Thyroid gland (tissue), 4 donors: ENCODE measurements at places on chromosomes 5 and 9. TPM values are rescaled to one million over a fixed set of nuclear protein-coding genes. Genes with fewer than 3 reads are reported as not detected.

- no peak for DNase-seq
- no peak overlapping the region for H3K4me3 ChIP-seq
Observed at GRCh38 chr9:78325343-78325742, 28.4 kb downstream of the PSAT1 start.

Gene CAMK4
- 2.5 TPM for total RNA-seq

GRCh38 chr5:126360467-126360866, 62.7 kb upstream of the GRAMD2B start:
- no peaks in the 10 kb centered on the region for H3K36me3 ChIP-seq
- DNase-seq = no peak
- no peaks in the 10 kb centered on the region for H3K4me1 ChIP-seq
- H3K27me3 ChIP-seq = no peaks in the 10 kb centered on the region
- no peak overlapping the region for H3K4me3 ChIP-seq
- H3K27ac ChIP-seq = no peak overlapping the region

GRCh38 chr9:76462126-76462525, 3.1 kb downstream of the GCNT1 start:
- peaks cover 13% of the 10 kb centered on the region for H3K4me1 ChIP-seq
- no peak overlapping the region for H3K27ac ChIP-seq
- DNase-seq = no peak

Gene PRSS3
- not detected for total RNA-seq

GRCh38 chr5:73280821-73281746, 108.1 kb downstream of the TMEM174 start:
- peak; percentile 62 for DNase-seq
- H3K4me1 ChIP-seq = peaks cover 38% of the 10 kb centered on the region
- no peaks in the 10 kb centered on the region for H3K36me3 ChIP-seq
- H3K4me3 ChIP-seq = no peak overlapping the region
- H3K27me3 ChIP-seq = no peaks in the 10 kb centered on the region

Gene ZFP37
- total RNA-seq = 4.6 TPM

- no peaks in the 10 kb centered on the region for H3K4me1 ChIP-seq
- no peak for DNase-seq
- no peak overlapping the region for H3K4me3 ChIP-seq
- no peaks in the 10 kb centered on the region for H3K36me3 ChIP-seq
- H3K27ac ChIP-seq = no peak overlapping the region
- H3K27me3 ChIP-seq = no peaks in the 10 kb centered on the region
Observed at GRCh38 chr5:67577424-67577823, 380.8 kb upstream of the CD180 start.

- no peaks in the 10 kb centered on the region for H3K36me3 ChIP-seq
- H3K27ac ChIP-seq = peak overlapping the region; percentile 85
- peak; percentile 98 for DNase-seq
- H3K4me1 ChIP-seq = peaks cover 19% of the 10 kb centered on the region
Observed at GRCh38 chr5:160434022-160434531, 12.4 kb downstream of the PTTG1 start.

DNA sequence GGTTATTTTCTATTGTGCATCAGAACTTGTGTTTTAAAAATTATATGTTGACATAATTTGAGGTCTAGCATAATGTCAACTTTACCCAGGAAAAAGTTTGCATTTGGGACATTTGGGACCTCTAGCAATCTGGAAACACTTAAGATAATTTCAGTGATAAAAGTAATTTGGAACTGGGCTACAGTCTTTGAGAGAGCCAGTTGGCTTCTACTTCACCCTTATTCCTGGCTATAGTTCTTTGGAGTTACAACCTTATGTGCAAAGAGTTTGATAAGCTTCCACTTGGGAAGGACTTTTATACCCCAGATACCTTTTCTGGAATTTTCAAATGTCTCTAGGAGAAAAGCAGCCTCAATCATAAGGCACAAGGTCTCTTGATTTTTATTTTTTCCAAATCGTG, 139.3 kb downstream of the ARRDC3 start:
- no peaks in the 10 kb centered on the region for H3K4me1 ChIP-seq
- no peaks in the 10 kb centered on the region for H3K36me3 ChIP-seq
- no peak overlapping the region for H3K27ac ChIP-seq
- H3K27me3 ChIP-seq = no peaks in the 10 kb centered on the region

Gene IFNB1
- not detected for total RNA-seq

Gene EIF4E1B
- total RNA-seq = not detected

DNA sequence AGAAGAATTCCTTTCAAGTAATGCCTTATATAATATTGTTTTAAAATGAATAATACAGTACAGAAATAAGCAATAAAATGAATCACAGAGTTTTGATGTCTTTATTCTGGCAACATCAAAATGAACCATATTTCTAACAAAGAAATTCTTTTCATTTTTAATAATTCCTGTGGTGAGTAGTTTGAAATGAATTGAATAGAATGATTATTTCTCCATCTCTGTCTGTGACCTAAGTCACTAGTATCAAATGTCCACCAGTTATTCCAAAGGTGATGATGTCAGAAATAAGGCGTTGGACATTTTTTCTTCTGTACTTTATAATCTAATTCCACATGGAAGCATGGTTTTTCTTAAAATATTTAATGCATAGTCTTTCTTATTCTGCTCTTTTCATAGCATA, 106.2 kb downstream of the ADAMTSL1 start:
- no peak overlapping the region for H3K4me3 ChIP-seq
- H3K4me1 ChIP-seq = no peaks in the 10 kb centered on the region
- H3K36me3 ChIP-seq = no peaks in the 10 kb centered on the region
- DNase-seq = no peak
- no peak overlapping the region for H3K27ac ChIP-seq

DNA sequence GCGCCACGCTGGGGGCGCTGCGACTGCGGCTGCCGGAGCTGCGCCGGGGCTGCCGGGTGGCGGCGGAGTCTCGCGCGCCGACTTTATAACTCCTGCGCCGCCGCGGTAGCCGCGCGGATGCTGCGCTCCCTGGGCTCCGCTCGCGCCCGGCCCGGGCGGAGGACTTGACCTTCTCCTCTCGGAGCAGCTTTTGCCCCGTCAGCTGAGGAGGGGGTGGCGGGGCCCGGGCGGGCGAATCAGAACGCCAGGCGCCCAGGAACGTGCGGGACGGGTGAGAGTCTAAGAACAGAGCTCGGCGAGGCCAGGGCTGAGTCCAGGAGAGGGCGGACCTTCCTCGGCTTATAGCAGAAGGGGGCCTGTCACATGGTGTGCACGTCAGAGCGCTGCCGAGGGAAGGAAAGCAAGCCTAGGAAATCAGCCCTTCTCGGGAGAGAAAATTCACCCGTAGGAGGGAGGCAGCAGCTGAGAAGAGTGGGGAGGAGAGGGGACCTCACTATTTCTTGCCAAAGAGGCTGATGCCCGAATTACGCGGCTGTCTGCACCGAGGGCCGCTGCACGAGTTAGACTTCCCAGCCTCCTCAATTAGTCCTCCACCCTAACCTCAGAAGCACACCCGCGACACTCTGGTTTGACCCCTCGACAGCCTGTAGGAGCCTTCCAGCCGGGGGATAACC, at the start of gene FOXD1:
Gene FOXD1, minus strand, starts transcription at position 315 of the 674 bp plus-strand sequence. CDS start 415 bp downstream, outside the sequence.
- H3K27ac ChIP-seq = no peak within 1 kb of the TSS
- peak; percentile 29 for DNase-seq
- H3K4me1 ChIP-seq = peaks cover 16% of the 10 kb centered on the region

DNA sequence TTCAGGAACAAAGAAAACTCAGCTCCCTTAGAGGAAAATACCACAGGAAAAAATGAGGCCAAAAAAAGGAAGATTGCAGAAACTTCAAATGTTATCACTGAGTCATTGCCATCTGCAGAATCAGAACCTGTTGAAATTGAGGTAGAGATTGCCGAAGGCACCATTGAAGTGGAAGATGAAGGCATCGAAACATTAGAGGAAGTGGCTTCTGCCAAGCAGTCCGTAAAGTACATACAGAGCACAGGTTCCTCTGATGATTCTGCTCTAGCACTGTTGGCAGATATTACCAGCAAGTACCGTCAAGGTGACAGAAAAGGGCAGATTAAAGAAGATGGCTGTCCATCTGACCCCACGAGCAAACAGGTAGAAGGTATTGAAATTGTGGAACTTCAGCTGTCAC, 30.8 kb upstream of the NIM1K start:
- DNase-seq = no peak
- H3K4me3 ChIP-seq = no peak overlapping the region
- no peaks in the 10 kb centered on the region for H3K27me3 ChIP-seq

- peak overlapping the region; percentile 96 for H3K27ac ChIP-seq
- no peaks in the 10 kb centered on the region for H3K27me3 ChIP-seq
- peak overlapping the region; percentile 83 for H3K4me3 ChIP-seq
- DNase-seq = peak; percentile 64
- peaks cover 58% of the 10 kb centered on the region for H3K4me1 ChIP-seq
- peaks cover 2% of the 10 kb centered on the region for H3K36me3 ChIP-seq
Observed at GRCh38 chr5:72848474-72849428, 32.3 kb downstream of the TNPO1 start.

- H3K4me3 ChIP-seq = no peak overlapping the region
- H3K27me3 ChIP-seq = no peaks in the 10 kb centered on the region
- no peaks in the 10 kb centered on the region for H3K36me3 ChIP-seq
- no peaks in the 10 kb centered on the region for H3K4me1 ChIP-seq
- no peak for DNase-seq
- H3K27ac ChIP-seq = no peak overlapping the region
Observed at GRCh38 chr9:75378926-75379325, 290.6 kb downstream of the OSTF1 start.

Gene MOB3B
- total RNA-seq = 9.8 TPM

- H3K4me3 ChIP-seq = no peak overlapping the region
- no peaks in the 10 kb centered on the region for H3K4me1 ChIP-seq
- DNase-seq = no peak
- no peaks in the 10 kb centered on the region for H3K27me3 ChIP-seq
- H3K27ac ChIP-seq = no peak overlapping the region
Observed at GRCh38 chr5:148979083-148979723, 83.7 kb downstream of the SH3TC2 start.

DNA sequence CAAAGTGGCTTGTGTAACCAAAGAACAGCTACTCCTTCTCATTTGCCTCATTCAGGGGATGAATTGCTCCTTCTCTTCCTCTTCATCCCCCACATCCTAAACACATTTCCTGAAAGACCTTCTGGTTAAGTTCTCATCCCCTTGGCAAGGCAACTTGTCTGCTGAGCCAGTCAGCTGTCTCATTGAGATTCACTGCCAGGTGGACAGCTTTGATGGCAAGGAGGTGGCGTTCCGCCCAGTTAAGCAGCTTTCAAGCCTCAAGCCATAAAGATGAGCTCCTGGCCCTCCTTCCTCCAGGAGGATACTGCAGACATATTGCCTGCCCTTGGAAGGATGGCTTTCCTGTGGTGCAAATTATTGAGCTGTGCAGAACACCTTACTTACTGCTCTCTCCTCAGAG, 448.6 kb upstream of the MPDZ start:
- H3K27ac ChIP-seq = no peak overlapping the region
- no peaks in the 10 kb centered on the region for H3K4me1 ChIP-seq
- H3K4me3 ChIP-seq = no peak overlapping the region
- H3K27me3 ChIP-seq = no peaks in the 10 kb centered on the region
